Panc1 (cell line): ENCODE measurements at places on chromosomes 12 and 14.
A peak's percentile ranks its signal among the peaks of the same experiment; 100 is the strongest.

GRCh38 chr14:68977180-68977717, 1.9 kb downstream of the ACTN1 start:
- DNase-seq, result no peak

GRCh38 chr12:98698603-98699463, 53.7 kb downstream of the APAF1 start:
- peak; percentile 38 for DNase-seq

DNA sequence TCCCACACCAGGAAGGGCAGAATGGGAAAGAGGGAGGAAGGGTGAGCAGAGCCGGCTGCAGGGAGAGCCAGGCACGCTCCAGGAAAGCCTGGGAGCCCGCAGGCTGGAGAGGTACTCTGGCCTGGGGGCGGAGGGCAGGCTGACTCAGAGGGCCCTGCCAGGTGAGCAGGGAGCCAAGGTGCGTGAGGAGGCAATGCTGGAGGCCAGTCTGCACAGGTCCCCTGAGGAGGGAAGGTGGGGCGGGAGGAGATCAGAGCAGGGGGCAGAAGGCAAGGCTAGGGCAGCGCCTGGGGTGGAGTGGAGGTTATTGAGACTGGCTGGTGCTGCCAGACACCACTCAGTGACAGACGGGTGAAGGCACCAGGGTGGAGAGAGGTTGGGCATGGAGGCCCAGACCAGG, 385.0 kb downstream of the BCL11B start:
- DNase-seq, result no peak

DNA sequence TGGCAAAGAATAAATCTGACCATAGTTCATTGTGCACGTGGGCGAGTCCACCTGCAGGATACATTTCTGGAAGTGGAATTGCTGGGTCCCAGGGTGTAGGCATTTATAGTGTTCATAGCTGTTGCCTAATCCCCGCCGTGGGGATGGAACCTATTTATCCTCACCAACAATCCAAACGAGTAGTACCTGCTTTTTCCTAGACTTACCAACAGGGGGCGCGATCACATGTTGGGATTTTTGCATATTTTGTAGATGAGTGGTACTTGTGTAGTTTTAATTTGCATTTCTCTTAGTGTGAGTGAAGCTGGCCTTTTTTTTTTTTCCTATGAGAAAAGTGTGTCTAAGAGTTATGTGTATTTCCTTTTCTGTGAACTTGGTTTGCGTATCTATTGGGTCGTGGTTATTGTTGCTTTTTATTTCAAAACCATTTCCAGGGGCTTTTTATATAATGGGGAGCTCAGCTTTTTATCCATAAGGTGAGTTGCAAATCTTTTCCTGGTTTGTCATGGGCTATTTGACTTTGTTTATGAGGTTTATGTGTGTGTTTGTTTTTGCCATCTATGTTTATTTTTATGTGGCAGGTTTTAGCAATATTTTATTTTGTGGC, 67.2 kb downstream of the CCDC92 start:
- DNase-seq, result peak; percentile 50

DNA sequence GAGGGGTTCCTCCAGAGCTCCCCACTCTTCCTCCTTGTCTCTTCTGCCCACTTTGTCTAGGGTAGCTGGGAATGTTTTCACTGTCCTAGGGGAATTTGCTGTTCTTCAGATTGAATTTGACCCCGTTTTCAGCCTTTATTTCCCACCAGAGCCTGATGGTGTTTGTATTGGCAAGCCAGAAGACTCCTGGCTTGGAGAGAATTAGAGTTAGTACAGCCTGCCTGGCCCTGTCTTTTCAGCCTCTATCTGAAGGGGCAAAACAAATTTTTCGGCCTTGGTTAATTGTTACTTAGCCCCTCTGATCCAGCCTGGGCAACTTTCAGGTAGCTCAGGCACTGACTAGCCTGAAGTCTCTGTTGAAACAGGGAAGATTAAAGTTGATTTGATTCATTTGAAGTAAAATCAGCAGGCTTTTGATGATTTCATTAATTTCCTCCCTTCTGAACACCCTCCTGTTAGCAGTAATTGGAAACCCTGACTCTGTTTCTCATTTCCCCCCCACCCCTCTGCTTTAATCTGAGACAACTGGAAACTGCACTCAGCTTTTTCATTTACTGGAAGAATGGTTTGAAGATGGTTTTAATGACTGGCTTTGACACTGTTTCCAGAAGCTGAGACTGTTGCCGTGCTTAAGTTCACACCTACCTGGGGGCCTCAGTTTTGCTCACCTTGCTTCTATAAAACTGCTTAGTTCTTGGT, 63.3 kb downstream of the SUSD6 start:
- DNase-seq, result no peak

DNA sequence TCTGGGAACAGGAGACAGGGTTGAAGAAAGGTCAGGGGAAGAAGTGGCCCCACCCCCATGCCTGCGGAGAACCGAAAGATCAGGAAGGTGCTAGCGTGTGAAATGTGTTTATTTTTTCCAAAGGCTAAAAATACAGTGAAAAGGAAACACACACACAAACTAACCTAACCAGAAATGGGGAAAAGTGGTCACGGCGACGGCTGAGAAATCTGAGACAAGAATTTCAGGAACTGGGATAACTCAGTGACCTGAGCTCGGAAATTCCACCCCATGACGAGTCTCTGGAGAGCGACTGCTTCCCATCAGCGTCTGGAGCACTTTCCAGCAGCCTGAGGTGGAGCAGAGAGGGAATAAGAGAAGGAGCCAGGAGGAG, 16.6 kb upstream of the RND1 start:
- no peak for DNase-seq

GRCh38 chr14:38904959-38905358, 198.1 kb downstream of the SEC23A start:
- DNase-seq, result no peak

DNA sequence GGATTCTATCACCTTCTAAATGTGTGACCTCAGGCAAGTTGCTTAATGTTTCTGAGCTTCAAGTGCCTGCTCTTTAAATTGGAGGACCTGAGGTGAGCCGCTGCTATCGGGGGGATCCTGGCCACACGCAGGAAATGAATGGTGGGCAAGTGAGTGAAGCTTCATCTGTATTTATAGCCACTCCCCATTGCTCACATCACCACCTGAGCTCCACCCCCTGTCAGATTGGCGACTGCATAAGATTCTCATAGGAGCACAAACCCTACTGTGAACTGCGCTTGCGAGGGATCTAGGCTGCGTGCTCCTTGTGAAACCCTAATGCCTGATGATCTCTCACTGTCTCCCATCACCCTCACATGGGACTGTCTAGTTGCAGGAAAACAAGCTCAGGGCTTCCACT, 158.6 kb upstream of the CCND2 start:
- no peak for DNase-seq

DNA sequence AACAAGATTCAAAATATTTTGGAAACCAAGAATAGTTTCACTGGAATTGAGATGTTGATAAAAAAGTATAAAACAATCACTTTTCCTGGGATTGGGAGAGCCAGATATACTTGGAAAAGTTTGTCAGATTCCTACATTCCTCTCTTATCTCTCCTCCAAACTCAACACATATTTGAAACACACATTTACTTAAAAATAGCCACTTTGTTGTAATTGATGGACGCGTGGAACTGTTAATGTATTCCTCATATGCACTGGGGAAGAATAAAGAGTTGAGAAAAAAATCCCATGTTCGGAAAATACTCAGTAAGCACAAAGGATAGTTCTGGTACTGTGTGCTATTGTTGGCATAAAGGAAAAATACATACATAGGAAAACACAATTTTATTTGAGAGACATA, 195.6 kb upstream of the FLRT2 start:
- no peak for DNase-seq

- DNase-seq, result no peak
Measured at GRCh38 chr14:101561145-101561896, at the start of gene DIO3. Gene DIO3, plus strand, starts transcription at chr14:101561495.

DNA sequence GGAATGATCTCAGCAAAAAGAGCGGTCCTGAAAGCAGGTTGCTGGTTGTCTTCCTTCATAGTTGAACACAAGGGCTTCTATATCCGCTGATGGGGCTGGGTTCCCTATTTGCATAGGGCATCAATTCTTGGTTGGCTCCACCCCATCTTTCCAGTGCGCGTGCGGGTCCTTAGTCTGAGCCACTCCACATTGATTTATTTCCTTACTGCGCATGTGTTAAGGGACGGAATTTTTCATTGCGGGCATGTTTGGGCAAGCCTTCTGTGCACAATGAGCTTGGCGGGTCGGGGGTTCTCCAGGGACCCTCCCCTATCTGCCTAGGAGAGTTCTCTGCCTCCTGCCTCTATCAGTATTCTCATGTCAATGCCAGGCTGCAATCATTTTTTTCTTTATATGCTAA, 21.2 kb upstream of the DLGAP5 start:
- DNase-seq, result no peak

DNA sequence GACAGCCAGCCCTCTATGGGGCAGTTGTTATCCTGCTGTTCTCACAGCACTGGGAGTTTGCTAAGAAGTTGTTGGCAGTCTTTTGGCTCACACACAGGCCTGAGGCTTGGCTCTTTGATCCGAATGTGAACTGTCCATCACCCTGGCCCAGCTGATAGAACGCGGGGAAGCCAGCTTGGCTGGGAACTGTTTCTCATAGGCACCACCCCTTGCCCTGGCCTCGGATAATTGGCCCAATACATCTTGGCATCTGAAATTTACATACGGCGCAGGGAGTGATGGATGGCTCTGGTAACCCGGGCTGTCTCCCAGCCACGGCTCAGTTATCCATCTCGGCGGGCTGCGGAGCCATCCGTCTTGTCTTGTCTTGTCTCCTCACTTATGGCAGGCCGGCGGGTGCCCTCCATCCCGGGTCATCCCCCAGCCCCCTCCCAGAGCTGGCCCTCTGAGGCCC, 164.1 kb downstream of the PHETA1 start:
- no peak for DNase-seq

DNA sequence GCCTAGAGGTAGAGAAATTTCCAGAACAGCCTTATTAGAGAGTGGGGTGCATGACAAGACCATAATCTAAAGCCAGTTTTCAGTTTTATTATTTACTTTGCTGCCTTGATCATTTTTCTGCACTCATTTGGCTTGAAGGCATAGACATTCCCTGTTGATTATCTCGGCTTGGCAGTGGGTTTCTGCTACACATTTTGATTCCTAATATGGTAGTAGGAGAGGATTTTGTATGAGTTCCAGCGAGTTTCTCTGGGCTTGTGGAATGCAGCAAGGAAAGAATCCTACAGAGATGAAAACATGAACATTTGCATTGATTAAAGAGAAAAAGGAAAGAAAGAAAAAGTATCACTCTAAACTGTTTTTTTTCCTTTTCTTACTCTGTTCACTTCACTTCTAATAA, 281.2 kb downstream of the PAWR start:
- no peak for DNase-seq

DNA sequence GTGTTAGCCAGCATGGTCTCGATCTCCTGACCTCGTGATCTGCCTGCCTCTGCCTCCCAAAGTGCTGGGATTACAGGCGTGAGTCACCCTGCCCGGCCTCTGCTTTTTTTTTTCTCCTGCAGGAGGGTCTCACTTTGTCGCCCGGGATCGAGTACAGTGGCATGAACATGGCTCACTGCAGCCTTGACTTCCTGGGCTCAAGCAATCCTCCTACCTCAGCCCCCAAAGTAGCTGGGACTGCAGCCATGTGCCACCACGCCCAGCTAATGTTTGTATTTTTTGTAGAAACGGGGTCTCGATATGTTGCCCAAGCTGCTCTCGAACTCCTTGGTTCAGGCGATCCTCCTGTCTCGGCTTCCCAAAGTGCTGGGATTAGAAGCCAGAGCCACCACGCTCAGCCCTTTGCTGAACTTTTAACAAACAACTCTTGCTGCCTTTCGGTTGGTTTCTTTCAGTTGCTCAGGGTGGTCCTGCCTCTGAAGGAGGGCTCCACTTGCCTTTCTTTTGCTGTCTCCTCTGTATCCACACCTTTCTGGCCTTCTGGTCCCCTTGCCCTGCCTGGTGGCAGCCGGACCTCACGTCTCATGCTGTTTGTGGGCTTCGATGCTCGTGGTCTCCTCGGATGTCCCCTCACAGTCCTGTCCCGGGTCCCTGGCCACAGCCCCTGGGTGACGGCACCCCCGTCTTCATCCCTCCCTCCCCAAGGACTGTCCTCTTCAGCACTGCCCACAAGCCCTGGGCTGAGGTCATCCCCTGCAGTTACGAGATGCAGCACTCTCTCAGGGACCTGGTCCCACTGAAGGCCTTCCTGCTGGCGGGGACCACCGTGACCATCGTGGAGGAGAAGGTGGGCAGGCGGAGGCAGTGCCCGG, 3.8 kb upstream of the B3GNT4 start:
- no peak for DNase-seq

DNA sequence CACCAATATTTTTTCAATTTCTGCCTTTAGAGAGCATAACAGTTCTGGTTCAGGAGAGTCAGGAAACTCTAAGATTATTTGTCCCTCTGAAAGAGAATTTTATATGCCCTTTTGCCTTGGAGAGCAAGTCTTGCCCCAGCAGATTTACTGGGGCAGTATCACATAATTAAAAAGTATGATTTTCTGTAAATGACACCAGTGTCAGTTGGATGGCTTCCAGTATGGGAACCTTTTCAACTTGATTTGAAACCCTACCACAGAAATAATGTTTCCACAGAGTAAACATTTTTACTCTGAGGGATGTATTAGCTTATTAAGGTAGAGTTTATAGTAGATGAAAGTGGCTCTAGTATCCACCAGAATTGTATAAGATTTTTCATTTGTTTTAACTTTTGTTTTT, 15.4 kb downstream of the NOPCHAP1 start:
- DNase-seq, result no peak

DNA sequence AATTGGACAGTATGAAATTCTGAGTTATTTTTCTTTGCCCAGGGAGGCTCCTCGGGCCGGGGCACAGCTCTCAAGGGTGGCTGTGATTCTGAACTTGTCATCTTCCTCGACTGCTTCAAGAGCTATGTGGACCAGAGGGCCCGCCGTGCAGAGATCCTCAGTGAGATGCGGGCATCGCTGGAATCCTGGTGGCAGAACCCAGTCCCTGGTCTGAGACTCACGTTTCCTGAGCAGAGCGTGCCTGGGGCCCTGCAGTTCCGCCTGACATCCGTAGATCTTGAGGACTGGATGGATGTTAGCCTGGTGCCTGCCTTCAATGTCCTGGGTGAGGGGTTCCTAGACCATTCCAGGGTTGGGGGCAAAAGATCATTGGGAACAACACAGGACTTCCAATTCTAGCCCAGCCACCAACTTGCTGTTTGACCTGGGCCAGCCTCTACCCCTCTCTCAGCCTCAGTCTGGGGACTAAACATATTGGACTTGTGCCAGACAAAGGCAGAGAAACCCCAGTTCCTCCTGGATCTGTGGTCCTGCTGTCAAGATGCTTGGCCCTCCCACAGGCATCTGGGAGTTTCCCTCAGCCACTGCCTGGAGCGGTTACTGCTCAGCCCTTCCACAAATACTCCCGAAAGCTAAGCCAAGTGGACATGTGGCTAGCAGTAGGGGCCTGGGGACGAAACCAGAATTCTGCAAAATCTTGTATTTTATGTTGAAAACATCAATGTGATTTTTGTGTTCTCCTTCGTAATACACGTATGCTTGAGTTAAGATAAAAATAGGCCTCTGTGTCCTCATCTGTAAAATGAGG, 3.5 kb downstream of the OAS3 start:
- DNase-seq, result no peak
